ENCODE measurements at places on chromosomes 5 and 9.

DNA sequence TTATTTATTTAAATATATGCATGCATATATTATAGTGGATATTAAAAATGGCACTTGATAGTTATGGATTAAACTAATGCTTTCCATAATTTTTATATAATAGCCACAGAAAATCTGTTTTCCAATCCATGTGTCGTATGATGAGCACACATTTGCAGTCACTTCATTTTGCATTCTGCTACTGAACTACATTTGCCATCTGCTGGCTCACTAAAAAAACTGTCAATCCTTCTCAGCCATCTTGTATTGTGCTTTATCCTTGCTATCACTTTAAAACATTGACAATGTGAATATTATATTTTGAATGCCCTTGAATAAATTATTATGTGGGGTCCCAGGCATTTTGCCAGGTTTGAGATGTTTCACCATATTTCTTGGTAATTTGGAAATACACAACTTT, 586.6 kb downstream of the DNAH5 start:
- DNase-seq: no peak

DNA sequence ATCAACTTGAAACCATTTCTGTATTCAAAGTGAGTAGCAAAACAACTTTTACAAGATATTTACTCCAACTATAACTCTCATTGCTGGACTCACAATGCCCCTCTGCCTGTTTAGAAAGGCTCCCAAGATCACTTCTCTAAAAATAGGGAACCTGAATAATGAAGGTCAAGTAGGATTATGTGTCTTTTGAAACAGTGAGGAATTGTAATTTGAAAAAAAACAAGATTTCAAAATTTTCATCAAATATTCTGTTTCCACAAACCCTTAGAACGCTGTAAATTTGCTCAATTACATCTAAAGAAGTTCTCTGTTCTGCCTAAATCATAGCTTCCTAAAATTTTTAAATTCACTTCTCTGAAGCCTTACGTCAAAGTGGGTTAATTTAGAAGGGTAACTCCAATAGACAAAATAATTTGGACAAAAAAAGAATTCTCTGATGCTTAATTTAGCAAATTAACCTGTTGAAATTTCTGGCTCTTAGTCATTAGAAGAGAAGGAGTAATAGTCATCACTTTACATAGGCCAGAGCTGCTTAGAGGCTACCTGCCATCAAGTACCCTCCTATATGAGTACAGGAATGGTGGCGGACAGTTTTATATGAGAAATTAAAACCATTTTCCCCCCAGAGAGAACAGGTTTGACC, 4.0 kb downstream of the ELL2 start:
- no peak for DNase-seq

DNA sequence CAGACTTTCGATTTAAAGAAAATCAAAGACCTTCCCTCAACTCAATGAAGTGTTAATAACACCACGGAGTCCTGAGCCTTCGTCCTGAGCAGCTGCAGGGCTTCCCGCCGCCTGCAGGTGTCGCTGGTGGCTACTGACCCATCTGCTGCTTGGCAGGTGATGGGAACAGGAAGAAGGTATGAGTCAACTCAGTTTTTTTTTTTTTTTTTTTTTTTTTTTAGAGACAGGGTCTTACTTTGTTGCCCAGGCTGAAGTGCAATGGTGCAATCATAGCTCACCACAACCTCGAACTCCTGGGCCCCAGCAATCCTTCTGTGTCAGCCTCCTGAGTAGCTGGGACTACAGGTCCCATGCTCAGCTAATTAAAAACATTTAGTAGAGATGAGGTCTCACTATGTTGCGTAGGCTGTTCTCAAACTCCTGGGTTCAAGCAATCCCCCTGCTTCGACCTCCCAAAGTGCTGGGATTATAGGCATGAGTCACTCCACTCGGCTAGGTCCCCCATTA, 185.7 kb upstream of the IL12B start:
- peak; percentile 62 for DNase-seq

GRCh38 chr9:36152741-36153438, 16.3 kb upstream of the CCIN start:
- no peak for DNase-seq

DNA sequence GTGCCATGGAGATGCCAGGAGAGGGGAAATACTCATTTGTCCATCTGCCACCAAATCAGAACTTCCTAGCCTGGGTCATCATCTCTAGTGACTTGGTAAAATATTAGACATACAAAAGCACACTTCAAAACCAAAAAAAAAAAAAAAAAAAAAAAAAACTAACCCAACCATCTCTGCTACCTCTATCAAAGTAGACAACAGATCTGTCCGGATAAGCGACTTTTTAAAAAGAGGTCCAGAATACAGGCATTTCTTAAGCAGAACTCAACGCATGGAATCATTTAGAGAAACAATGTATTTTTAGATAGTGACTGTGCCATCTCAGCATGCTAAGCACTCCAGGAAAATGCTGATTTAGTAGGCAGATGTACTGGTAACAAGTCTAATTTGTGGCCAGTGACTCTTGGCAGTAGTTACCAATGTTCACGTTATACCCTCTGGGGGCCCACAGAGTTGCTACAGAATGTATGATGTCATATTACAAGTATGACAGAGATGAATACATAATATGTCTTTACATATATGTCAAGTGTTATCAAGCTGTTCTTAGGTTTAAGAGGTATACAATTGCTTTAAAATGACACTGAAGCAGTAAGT, 107.8 kb downstream of the SMIM23 start:
- DNase-seq: no peak

- DNase-seq: no peak
Observed at GRCh38 chr5:90518661-90519060, 10.7 kb downstream of the LYSMD3 start.

DNA sequence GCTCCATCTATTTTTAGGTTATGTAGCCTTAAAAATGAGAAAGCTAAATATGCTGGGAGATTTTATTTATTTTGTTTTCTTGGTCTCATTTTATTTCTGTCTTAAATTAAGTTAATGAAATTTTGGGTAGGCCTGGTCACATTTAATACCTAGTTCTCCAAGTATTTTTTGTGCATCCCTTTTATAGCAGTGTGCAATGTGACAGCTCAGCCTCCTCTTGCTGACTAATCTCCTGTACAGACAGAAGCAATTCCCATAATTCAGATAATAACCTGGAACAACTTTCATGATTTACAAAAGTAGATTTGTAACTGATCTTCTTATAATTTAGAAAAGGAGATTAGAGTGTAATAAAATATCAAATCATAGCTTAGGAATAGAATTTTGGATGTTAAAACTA, 403.9 kb downstream of the ADGRV1 start:
- DNase-seq: no peak

All from stimulated activated CD4-positive, alpha-beta T cell treated with anti-CD3 and anti-CD28 coated beads, Interleukin-2, amount 100 ng/mL, for 48 hours (primary cell).